ENCODE measurements at places on chromosomes 4 and X.

DNA sequence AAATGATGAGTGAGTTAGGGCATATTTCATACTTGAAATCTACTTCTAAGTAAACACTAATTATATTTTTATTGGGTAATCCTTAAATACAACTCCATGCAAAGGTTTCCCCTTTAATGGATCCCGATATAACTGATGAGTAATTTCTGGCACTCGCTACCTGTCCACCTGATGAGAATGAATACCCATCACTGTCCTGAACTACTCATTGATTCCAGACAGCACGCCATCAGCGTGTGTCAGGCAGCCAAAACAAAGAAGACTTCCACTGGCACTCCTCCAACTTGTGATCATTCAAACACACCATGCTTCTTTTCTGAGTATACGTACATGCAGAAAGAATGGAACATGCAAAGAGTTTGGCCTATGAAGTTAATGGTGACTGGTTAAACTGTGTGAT lies 69.4 kb downstream of the HCCS start:
- no peak for DNase-seq

GRCh38 chr4:826508-827208 lies 729 bp upstream of the CPLX1 start:
- DNase-seq, result no peak

DNA sequence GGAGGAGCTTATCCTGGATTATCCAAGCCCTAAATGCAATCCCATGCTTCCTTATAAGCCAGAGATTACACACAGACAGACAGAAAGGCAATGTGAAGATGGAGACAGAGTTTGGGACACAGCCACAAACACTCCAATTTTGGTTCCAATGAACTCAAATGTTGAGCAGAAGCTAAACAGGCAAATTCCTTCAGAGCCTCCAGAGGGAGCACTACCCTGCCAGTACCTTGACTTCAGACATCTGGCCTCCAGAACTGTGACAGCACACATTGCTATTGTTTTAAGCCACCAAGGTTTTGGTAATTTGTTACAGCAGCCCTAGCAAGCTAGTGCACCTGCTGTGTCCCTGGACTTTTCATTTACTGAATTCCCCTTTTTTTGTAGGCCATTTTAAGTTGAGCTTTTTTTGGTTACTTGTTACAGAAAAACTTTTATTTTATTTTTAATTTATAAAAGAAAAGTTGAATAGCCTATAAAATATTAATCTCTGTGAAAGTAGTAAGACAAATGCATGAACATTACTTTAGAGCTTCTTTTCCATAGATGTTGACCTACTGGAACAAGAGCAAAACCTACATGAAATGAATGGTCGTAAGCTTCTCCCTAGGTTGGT lies 33.4 kb upstream of the SRD5A3 start:
- DNase-seq, result no peak

GRCh38 chr4:8468746-8469535 lies 28.4 kb downstream of the TRMT44 start:
- no peak for DNase-seq

- DNase-seq, result no peak
Measured at GRCh38 chr4:182404376-182404775, 161.2 kb downstream of the TENM3 start.

All from epithelial cell of prostate (primary cell).